Activated B cell treated with CpG ODN at 0.5 μM for 24 hours (primary cell): ENCODE measurements at places on chromosomes 1 and 21. TPM values are rescaled to one million over a fixed set of nuclear protein-coding genes. Genes with fewer than 3 reads are reported as not detected.
A peak's percentile ranks its signal among the peaks of the same experiment; 100 is the strongest.

DNA sequence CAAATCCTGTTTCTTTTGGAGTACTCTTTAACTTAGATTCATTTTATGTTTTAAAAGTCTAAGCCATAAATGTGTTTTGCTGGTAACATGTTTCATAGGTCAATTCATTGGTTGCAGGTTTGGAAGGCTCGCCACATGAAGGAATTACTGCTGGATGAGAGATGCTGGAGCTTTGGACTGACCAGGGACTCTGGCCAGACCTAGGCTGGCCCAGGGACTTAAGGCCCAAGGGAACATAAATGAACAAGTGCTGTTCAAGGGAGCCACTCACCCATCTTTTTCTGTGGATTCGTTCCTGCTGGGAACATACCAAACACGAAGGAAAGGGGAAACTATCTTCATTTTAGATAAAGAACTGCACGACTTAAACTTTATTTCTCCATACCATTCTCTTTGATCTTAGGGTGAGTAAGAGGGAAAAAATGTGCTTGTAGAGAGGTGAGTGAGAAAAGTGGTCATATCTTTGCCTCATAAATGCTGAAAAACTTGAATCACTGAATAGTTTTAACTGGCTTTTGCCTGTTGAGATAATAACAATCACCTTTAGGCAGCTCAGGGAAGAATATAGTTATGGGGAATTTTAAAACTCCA is 15.3 kb upstream of the SHCBP1L start:
- H3K36me3 ChIP-seq: no peaks in the 10 kb centered on the region
- no peak overlapping the region for H3K4me3 ChIP-seq
- no peak overlapping the region for H3K27ac ChIP-seq
- no peaks in the 10 kb centered on the region for H3K4me1 ChIP-seq

- peaks cover 3% of the 10 kb centered on the region for H3K36me3 ChIP-seq
- no peak overlapping the region for H3K27ac ChIP-seq
- no peak for DNase-seq
- no peak overlapping the region for H3K4me3 ChIP-seq
Measured at GRCh38 chr1:40299366-40300248, 17.5 kb downstream of the COL9A2 start.

DNA sequence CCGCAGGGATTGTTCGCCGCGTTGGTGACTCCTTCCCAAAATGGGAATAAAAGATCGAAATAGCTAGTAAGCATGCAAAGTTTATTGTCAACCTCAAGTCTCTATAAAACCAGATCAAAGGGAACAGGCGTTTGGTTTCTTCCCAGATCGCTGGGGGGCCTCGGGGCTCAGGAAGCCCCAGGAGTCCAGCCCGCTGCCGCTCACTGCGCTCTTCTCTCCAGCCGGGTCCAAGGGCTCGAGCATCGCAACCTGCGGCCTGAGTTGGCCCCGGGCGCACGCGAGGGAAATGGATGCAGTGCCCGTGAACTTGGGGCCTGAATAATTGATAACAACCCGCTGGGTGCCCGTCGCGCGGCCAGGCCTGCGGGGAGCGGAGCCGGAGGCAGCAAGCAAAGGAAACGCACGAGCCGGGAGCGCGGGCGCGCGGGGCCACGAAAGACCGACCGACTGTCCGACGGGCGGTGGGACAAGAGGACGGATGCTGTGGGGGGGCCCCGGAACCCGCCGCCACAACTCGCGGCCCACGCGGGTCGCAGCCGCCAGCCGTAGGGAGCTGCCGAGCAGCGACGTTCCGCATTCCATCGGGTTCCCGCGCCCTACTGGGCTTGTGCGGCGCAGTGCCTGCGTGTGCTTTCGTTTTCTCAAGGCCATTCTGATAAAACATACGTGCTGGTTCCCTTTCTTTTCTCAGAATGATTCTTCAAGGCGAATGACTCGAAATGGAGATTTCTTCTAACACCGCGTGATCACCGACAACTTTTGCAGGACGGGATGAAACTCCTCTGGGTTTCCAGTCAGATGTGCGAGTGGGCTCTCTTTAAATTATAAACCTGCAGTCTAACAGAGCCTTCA is 14.0 kb upstream of the ALX3 start:
- H3K27me3 ChIP-seq: peaks cover 41% of the 10 kb centered on the region
- H3K4me1 ChIP-seq: peaks cover 12% of the 10 kb centered on the region
- no peak overlapping the region for H3K27ac ChIP-seq

- no peaks in the 10 kb centered on the region for H3K36me3 ChIP-seq
- no peak overlapping the region for H3K27ac ChIP-seq
- DNase-seq: no peak
- H3K27me3 ChIP-seq: no peaks in the 10 kb centered on the region
- H3K4me1 ChIP-seq: no peaks in the 10 kb centered on the region
Measured at GRCh38 chr1:85438353-85438752, 26.6 kb downstream of the DDAH1 start.

CHRNB2 gene
- not detected in 2 replicates for total RNA-seq

DNA sequence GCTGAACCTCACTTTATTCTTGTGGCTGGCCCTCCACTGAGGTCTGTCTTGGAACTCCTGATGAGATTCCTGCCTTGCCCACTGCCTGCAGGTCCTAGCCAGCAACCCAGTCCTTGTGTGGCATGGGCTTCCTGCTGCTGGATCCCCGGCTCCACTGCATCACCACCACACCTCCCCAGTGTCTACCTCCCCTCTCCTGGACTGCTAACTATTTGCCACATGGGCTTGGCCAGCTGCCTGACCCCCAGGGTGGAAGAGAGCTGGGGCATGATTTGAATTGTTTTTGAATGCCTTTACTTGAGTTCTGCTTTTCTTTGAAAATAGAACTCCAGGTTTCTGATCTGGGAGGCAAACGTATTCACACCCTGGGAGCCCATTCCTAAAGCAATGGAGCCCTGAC is 41.2 kb downstream of the SPAG17 start:
- H3K4me1 ChIP-seq: no peaks in the 10 kb centered on the region
- no peak overlapping the region for H3K27ac ChIP-seq
- no peaks in the 10 kb centered on the region for H3K36me3 ChIP-seq
- peaks cover 12% of the 10 kb centered on the region for H3K27me3 ChIP-seq

GRCh38 chr21:43872531-43873197 is 7.6 kb downstream of the AGPAT3 start:
- no peaks in the 10 kb centered on the region for H3K27me3 ChIP-seq
- H3K4me1 ChIP-seq: peaks cover 21% of the 10 kb centered on the region
- H3K27ac ChIP-seq: no peak overlapping the region

DNA sequence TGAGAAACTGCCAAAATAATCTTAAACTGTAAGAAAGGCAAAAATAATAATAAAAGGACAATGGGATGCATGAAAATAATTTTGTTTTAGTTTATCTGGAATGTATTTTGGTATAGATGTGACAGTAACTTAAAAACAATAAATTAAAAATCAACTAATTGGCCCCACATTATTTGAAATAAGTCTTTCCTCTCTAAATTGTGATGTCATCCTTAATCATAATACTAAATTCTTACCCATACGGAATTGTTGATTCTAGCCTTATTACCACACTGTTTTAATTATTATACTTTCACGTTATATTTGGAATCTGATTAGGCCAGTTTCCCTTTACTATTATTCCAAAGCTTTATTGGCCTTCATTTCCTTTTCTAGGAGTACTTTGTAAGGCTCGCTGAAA is 7.7 kb downstream of the DESI2 start:
- DNase-seq: no peak
- no peaks in the 10 kb centered on the region for H3K27me3 ChIP-seq
- H3K36me3 ChIP-seq: peaks cover 42% of the 10 kb centered on the region
- H3K27ac ChIP-seq: no peak overlapping the region
- no peak overlapping the region for H3K4me3 ChIP-seq

DNA sequence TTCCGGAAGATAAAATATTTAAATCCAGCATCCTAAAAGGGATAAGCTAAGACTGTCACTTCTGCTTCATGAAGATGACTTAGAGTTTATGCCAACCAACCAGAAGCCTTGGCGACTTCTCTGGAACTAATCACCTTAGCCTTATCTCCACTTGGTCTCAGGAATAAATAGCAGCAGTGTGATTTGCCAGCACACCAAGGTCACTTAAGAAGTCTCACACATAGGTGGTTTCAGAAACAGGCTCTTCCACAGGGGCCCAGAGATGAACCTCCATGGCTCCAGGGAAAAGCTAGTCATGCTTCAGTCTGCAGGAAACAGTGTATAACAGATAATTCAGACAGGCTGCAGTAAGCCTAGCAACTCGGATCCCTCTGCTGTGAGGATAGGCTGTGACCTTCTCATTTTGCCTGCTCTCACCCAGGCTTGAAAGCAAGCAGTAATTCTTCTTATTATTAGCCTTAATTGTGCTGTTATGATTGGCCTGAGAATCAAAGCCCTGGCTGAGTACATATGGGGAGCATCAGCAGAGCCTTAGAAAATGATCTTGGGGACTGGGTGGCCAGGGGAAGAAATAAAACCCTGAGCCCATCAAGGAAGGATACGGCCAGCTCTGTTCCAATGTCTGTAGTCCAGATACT is 84.7 kb downstream of the WLS start:
- no peak overlapping the region for H3K27ac ChIP-seq
- no peak overlapping the region for H3K4me3 ChIP-seq
- DNase-seq: no peak
- H3K27me3 ChIP-seq: no peaks in the 10 kb centered on the region

DNA sequence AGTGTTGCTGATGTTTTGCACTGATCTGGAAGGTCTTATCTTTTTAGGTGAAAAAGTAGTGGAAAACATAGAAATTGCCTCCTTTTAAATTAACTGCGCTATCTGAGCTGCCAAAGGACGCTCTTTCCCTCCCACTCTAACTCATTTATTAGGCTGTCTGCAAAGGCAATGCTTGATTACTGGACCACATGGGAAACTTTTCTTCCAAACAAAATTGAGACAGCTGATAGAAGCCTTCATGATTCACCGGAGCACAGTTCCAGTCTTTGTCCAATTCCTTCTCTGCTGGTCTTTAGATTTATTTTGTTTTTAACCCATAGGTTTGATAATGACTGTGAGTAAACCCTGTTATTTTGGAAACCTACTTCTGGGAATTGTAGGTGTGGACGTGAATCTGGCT is 93.0 kb upstream of the RAVER2 start:
- H3K27ac ChIP-seq: no peak overlapping the region
- H3K27me3 ChIP-seq: peaks cover 8% of the 10 kb centered on the region
- no peak overlapping the region for H3K4me3 ChIP-seq
- no peaks in the 10 kb centered on the region for H3K4me1 ChIP-seq
- no peaks in the 10 kb centered on the region for H3K36me3 ChIP-seq

DNA sequence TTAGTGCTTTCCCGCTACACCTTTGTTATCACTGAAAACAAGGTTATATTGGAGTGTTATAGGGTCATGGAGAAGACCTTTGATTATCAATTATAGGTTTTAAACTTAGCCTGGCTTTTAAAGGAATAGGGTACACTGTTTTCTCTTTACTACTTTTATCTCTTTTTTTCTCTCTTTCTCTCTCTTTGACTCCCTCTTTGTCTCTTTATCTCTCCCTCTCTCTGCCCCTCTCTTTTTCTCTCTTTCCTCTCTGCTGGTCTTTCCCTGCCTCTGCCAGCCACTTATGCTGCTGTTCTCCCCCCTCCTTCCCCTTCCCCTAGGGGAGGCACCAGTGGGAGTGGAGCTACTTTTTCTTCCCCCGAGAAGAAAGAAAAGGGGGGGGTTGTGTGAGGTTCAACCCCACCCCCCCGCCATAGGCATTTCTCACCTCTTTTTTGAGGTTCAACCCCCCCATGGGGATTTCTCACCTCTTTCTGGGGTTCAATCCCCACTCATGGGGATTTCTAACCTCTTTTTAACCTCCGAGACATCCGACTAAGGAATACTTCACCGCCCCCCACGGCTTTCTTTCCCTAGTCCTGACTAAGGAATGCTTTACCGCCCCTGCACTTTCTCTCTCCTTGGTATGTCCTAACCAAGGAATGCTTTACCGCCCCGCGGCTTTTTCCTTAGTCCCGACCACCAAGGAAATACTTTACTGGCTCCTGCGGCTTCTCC is 17.2 kb upstream of the ZBTB8B start:
- no peak overlapping the region for H3K27ac ChIP-seq
- H3K4me3 ChIP-seq: no peak overlapping the region
- peaks cover 2% of the 10 kb centered on the region for H3K36me3 ChIP-seq
- no peaks in the 10 kb centered on the region for H3K4me1 ChIP-seq
- peaks cover 25% of the 10 kb centered on the region for H3K27me3 ChIP-seq

- H3K4me1 ChIP-seq: no peaks in the 10 kb centered on the region
- H3K27me3 ChIP-seq: peaks cover 5% of the 10 kb centered on the region
- DNase-seq: no peak
- H3K27ac ChIP-seq: no peak overlapping the region
Measured at GRCh38 chr1:55703726-55704363, 488.7 kb upstream of the USP24 start.

DNA sequence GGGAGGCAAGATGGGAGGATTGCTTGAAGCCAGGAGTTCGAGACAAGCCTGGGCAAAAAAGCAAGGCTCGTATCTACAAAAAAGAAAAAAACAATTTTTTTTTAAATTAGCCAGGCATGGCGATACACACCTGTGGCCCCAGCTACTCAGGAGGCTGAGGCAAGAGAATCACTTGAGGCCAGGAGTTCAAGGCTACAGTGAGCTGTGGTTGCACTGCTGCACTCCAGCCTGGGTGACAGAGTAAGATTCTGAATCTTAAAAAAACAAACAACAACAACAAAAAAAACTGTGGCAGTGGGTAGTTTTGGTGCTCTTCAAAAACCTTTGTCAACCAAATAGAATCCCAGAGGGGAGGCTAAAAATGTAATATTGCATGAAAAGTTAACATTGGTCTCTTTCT is 734 bp downstream of the PTPN22 start:
- DNase-seq: no peak
- peak overlapping the region; percentile 95 for H3K27ac ChIP-seq
- H3K4me3 ChIP-seq: peak overlapping the region; percentile 85

LCE2A gene
- not detected in 2 replicates for total RNA-seq

KRTAP7-1 gene
- total RNA-seq: not detected in 2 replicates

- H3K4me1 ChIP-seq: no peaks in the 10 kb centered on the region
- no peaks in the 10 kb centered on the region for H3K36me3 ChIP-seq
- no peak for DNase-seq
- H3K27ac ChIP-seq: no peak overlapping the region
- no peaks in the 10 kb centered on the region for H3K27me3 ChIP-seq
Measured at GRCh38 chr1:165162671-165163241, 193.8 kb downstream of the LMX1A start.

OR2L8 gene
- total RNA-seq: not detected in 2 replicates

GRCh38 chr1:198669023-198669698 is 30.3 kb downstream of the PTPRC start:
- H3K4me3 ChIP-seq: peak overlapping the region; percentile 42
- no peaks in the 10 kb centered on the region for H3K27me3 ChIP-seq
- no peak for DNase-seq
- H3K4me1 ChIP-seq: peaks cover 89% of the 10 kb centered on the region
- peaks cover 67% of the 10 kb centered on the region for H3K36me3 ChIP-seq
